ENCODE measurements at places on chromosomes 3 and 15.

DNA sequence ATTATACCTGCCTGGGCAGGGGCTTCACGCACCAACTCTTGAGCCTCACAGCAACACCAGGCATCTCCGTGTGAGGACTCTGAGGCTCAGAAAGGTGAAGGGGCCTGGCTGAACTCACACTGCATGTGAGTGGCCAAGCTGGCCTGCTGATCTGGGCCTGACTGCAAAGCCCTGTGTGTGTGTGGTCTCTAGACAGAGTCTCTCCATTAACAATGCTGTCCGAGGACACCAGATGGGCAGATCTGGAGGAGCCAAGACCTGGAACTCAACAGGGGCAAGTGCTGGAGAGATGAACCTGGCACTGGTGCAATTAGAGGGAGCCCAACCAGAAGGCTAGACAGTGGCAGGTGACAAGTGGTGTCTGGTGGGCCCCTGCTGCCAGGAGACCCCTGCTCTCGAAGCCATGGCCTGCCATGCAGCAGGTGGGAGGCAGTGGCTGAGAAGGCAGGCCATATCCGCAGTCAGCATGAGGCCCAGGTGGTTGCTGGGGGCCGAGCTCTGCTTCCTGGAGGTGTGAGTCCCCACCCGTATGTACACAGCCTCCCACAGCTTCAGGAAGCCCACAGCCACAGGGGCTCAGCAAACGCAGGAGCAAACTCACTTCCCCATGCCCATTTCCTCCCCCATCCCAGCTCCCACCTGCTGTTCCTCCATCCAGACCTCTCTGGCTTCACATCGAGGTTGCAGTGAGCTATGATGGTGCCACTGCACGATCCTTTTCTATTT, 39.0 kb downstream of the CYP11A1 start:
- DNase-seq, result no peak

DNA sequence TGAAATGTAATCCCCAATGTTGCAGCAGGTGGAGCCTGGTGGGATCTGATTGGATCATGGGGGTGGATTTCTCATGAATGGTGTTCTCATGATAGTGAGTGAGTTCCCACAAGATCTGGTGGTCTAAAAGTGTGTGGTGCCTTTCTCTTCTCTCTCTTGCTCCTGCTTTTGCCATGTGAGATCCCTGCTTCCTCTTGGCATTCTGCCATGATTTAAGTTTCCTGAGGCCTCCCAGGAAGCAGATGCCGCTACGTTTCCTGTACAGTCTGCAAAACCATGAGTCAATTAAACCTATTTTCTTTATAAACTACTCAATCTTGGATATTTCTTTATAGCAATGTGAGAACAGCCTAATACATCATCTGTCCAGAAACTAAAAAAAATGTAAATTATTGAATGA, 298.3 kb downstream of the MEX3B start:
- no peak for DNase-seq

GRCh38 chr15:59711451-59712243, 22.5 kb upstream of the BNIP2 start:
- DNase-seq, result no peak

- DNase-seq, result no peak
Observed at GRCh38 chr3:158057666-158058065, 48.6 kb downstream of the SHOX2 start.

GRCh38 chr3:83230841-83231240, 1469.4 kb upstream of the GBE1 start:
- DNase-seq, result no peak

Data from naive B cell (primary cell).